Stimulated activated naive CD4-positive, alpha-beta T cell (primary cell): ENCODE measurements at places on chromosomes 5 and 9.

GRCh38 chr5:85132269-85132668, 747.6 kb upstream of the EDIL3 start:
- DNase-seq = no peak

DNA sequence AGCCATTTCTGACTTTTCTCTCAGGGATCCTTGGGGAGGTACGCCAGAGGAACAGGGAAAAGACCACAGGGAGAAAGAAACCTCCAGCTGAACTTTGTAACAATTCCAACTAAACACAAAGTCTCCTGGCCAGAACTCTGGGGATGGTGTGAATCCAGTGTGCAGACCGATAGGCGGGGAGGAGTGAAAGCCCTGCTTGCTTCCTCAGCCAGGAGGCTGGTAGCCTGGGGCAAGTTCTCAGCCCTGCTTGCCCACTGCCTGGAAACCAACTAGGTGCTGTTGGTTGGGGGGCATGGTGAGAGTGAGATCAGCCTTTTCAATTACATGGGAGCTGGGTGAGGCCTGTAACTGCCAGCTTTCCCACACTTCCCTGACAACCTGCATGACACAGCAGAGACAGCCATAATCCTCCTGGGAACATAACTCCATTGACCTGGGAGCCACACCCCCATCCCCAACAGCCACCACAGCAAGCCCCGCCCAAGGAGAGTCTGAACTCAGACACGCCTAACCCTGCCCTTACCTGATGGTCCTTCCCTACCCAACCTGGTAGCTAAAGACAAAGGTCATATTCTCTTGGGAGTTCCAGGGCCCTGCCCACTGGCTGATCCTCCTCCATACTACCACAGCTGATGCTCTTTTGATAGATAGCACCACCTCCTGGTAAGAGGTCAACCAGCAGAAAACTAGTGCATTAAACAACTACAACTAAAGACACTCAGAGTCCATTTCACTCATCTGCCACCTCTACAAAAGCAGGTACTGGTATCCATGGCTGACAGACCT, 100.1 kb upstream of the TNFAIP8 start:
- DNase-seq = no peak

DNA sequence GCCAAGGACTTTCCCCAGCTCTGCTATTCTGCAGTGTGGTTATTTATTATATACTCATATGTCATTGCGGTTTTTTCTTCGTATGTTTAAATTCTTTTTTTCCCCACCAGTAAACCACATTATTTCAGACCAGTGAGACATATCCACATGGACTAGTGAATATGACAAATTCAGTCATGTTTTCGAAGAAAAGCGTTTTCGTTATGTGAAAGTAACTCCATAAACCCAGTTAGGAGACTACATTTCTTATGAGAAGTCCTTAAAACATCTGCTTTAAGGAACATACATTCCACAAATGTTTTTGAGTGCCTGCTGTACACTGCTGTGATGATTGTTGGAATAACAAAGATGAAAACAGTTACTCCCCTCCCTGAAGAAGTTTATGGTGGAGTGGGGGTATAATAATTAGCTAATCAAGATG, 591.8 kb upstream of the CLINT1 start:
- no peak for DNase-seq

- DNase-seq = no peak
Measured at GRCh38 chr9:78577156-78577906, 280.4 kb downstream of the PSAT1 start.
